Urothelium cell line (cell line): ENCODE measurements at places on chromosomes 11 and 22.
A peak's percentile ranks its signal among the peaks of the same experiment; 100 is the strongest.

- DNase-seq = no peak
These were observed 136.4 kb downstream of the SLC17A6 start for GRCh38 chr11:22474616-22475015.

DNA sequence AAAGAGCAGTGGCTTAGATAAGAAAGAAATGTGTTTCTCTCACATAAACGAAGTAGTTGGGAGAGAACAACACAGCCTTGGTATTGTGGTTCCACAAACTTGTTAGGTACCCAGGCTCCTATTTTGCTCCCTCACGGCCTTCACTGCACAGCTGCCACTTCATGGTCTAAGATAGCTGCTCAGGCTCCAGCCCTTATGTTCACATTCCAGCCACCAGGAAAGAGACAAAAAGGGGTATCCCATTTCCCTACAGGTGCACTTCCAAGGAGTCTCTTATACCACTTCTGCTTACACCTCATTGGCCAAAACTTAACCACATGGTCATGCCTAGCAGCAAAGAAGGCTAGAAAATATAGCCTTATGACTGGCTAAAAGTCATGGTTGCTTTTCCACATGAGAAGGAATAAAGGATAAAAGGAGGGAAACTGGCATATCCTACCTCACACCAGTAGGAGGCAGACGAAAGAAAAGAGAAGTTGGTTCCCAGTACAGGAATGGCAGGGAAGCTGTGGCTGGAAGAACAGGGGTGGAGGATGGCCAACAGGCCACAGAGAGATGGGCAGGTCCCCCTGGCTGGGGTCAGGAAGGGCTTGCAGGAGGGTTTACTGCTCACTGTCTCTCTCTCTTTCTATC lies 5.4 kb upstream of the HDHD5 start:
- DNase-seq = no peak

- DNase-seq = no peak
These were observed 48.2 kb downstream of the CSF2RB start for GRCh38 chr22:36961626-36962025.

- DNase-seq = peak; percentile 71
These were observed at the start of gene BIK for GRCh38 chr22:43110444-43110926. Gene BIK, plus strand, starts transcription at chr22:43110750. Its CDS starts 13,273 bp downstream, at chr22:43124023.

DNA sequence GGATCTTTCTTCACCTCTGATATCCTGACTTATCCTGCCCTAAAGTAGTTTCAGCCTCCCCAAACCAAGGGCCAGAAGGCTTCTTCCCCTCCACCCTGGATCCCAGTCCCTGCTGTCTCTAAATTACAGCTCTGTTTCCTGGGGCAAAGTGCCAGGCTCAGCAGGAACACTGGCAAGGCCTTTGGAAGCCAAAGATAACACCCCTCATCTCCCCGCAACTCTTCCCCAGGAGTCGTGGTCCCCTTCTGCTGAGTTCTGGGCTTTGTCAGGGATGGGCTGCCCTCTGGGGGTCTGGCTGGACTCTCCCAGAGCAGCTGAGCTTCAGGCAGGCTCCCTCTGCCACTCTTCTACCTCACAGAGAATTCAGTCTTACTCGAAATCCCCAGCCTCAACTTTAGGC lies 53.8 kb upstream of the AMPD3 start:
- DNase-seq = no peak

GRCh38 chr11:78100261-78100660 lies 20.6 kb upstream of the NDUFC2 start:
- DNase-seq = no peak

DNA sequence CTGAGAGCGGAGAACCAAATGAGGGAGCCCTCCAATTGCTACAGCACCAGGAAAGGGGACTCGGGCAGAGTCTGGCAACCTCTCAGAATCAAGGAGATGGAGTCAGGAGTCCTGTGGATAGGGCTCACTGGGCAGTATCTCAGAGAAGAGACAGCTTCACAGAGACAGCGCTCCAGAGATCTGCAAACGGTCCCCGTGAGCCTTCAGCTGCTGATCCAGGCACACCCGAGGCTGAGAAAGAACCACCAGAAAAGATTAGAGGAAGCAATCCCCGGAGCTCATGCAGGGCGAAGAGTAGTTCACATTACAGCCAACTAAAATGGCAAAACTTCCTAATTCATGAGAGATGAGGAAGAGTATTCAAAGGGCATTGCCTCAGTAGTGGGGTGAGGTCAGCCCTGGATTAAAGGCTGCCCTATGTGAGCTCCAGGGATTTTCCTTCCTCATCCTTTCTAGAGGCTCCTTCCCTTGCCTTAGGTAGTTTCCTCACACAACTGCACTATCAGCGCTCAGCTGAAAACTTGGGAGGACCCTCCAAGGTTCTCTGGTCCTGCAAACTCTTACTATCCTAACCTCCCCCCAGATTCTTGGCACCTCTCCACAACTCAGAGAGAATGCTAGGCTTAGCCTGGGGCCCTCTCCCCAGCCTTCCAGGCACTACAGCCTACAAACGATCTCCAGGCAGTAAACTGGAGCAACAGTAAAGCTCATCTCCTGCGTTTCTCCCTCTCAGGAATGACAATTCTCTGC lies 23.7 kb downstream of the SCN4B start:
- no peak for DNase-seq

- peak; percentile 40 for DNase-seq
These were observed 15.7 kb upstream of the IL10RA start for GRCh38 chr11:117970400-117971024.
